Panc1 (cell line): ENCODE measurements at places on chromosomes 12 and 14.

DNA sequence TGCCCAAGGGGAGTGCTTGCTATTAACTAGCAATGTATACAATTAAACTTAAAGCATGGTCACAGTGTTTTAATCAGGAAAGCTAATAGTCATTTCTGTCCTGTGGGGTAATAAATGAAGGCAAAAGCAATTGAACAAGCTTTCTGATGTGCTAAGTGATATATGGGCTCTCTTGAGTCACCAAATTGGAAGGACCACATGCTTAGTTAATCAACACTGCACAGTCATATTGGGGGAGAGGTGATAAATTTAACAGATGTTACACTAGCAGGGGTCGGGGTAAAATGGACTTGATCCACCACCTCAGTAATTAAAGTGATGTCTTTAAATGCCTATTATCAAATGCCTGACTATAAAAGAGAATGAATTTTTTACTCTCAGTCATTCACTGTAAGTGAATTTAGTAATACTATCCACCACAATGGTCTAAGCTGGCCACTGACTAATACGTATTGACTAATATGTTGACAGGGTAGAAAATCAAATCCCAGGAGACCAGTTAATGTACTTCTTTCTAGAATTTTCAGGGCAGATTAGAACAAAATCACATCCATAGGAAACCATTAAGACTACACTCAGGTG lies 736.3 kb downstream of the RPS29 start:
- DNase-seq: no peak
- no peak overlapping the region for H3K4me3 ChIP-seq
- no peak overlapping the region for H3K27ac ChIP-seq
- no peaks in the 10 kb centered on the region for H3K36me3 ChIP-seq

DNA sequence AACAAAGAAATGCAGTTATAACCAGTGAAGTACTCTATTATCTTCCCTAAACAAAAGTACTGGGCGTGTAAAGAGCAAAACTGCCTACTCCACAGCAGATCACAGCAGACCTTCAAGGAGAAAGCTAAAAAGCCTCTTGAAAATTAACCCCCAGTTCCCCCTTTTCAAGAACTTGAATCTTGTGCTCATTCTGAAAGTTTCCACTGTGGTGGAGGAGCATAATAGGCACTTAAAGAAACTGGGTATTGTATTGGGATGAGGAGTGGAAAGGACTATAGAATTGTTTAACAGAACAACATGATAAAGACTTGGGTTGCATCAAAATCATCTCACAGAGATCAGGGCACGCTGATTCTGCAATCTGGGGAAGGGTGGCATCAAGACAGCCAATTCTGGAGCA lies 51.1 kb downstream of the SLC25A47 start:
- no peaks in the 10 kb centered on the region; the same call in 1 of the 2 replicates for H3K4me1 ChIP-seq
- peaks cover 6% of the 10 kb centered on the region; the same call in 1 of the 2 replicates for H3K36me3 ChIP-seq
- no peaks in the 10 kb centered on the region for H3K27me3 ChIP-seq
- DNase-seq: no peak

- H3K27me3 ChIP-seq: no peaks in the 10 kb centered on the region
- H3K36me3 ChIP-seq: no peaks in the 10 kb centered on the region
- no peak overlapping the region for H3K27ac ChIP-seq
- peaks cover 6% of the 10 kb centered on the region for H3K4me1 ChIP-seq
These were observed 68.8 kb upstream of the AMN start for GRCh38 chr14:102853648-102854047.

DNA sequence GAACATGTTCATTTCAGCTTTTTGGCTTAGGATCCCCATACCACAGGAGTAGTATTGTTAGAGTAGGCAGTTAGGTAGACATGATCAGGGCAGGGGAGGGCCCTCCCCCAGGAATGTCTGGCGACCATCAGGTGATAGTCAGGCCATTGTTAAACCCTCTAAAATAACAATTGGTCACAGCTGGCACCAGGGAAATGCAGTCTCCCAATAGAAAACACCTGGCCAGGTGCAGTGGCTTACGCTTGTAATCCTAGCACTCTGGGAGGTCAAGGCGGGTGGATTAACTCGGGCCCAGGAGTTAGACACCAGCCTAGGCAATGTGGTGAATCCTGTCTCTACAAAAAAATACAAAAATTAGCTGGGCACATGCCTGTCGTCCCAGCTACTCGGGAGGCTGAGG lies 187.1 kb downstream of the MON2 start:
- H3K27ac ChIP-seq: no peak overlapping the region
- no peak for DNase-seq
- H3K4me3 ChIP-seq: no peak overlapping the region
- no peaks in the 10 kb centered on the region for H3K4me1 ChIP-seq

GRCh38 chr12:80780746-80781145 lies 64.0 kb downstream of the MYF5 start:
- no peaks in the 10 kb centered on the region for H3K27me3 ChIP-seq
- H3K4me3 ChIP-seq: no peak overlapping the region
- no peaks in the 10 kb centered on the region for H3K36me3 ChIP-seq
- no peaks in the 10 kb centered on the region for H3K4me1 ChIP-seq
- no peak for DNase-seq
